Neural progenitor cell (in vitro differentiated cells): ENCODE measurements at places on chromosomes 3 and 15. TPM values are rescaled to one million over a fixed set of nuclear protein-coding genes. Genes with fewer than 3 reads are reported as not detected.

The FGF7 gene
- total RNA-seq, result not detected in 2 replicates

The KBTBD12 gene
- 0.15 TPM in 1 of 2 replicates, not detected in the other for total RNA-seq

The CCDC9B gene
- 0.25 TPM in 1 of 2 replicates, not detected in the other for total RNA-seq

The CHP1 gene
- total RNA-seq, result 133 and 144 TPM in 2 replicates

The PFN2 gene
- total RNA-seq, result 328 and 481 TPM in 2 replicates

The SCN11A gene
- 0.69 and 0.81 TPM in 2 replicates for total RNA-seq

The GP9 gene
- not detected in 2 replicates for total RNA-seq

The PRTG gene
- 508 and 574 TPM in 2 replicates for total RNA-seq

The EIF5A2 gene
- total RNA-seq, result 6.6 and 8.4 TPM in 2 replicates

The DOCK3 gene
- total RNA-seq, result 10.7 and 11.1 TPM in 2 replicates

DNA sequence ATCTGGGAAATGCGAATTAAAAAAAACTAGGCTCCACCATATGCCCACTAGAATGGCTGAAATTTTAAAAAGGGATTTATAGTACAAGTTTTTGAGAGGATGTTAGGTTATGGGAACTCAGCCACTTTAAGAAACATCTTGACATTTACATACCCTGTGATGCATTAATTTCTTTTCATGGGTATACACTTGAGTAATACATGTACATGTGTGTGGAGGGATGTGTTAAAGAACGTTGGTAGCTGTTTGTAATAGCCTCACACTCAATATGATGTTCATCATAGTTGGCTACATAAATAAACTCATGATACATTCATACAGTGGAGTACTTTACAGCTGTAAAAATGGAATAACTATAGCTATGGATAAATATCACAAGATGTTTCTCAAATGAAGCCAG lies 40.9 kb downstream of the MEF2A start:
- no peak for DNase-seq
- H3K27me3 ChIP-seq, result no peaks in the 10 kb centered on the region
- no peaks in the 10 kb centered on the region for H3K36me3 ChIP-seq
- H3K4me3 ChIP-seq, result no peak overlapping the region

DNA sequence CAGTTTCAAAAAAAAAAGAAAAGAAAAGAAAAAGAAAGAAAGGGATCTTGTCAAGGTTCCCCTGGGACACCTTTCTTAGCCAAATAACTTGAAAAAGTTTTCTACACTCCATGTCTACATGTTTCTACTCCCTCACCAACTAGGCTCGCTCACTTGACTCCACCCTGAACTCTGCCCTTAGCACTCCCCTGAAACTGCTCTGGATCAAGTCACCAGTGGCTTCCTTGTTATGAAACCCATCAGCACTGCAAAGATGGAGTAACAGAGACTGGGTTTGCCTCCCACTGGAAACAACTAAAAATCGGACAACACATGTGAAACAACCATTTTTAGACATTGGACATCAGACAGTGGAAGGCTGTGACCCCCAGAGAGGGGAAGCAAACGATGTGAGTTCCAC lies 36.8 kb downstream of the TMEM40 start:
- no peaks in the 10 kb centered on the region for H3K4me1 ChIP-seq
- no peak for DNase-seq
- H3K4me3 ChIP-seq, result no peak overlapping the region
- no peaks in the 10 kb centered on the region for H3K36me3 ChIP-seq
- H3K27me3 ChIP-seq, result no peaks in the 10 kb centered on the region

DNA sequence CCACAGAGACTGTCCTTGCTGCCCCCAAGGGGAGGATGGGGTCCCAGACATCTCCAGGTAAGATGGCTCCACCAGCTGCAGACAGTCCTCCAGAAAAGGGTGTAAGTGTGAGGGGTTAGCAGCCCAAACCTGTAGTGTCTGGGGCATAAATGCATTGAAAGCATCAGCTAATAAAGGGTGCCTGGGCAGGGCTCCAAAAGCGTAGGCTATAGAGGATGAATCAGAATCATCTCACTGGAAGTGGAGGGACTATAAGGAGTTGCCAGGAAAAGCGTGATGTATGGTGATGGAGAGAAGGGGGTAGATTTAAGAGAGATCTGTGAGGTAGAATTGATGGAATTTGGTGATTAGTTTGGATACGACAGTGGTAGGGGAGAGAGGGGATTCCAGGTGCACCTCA lies 79.9 kb upstream of the ONECUT1 start:
- H3K27ac ChIP-seq, result no peak overlapping the region
- H3K27me3 ChIP-seq, result no peaks in the 10 kb centered on the region
- DNase-seq, result no peak
- H3K4me3 ChIP-seq, result no peak overlapping the region

- no peak overlapping the region for H3K4me3 ChIP-seq
- H3K36me3 ChIP-seq, result no peaks in the 10 kb centered on the region
- H3K27me3 ChIP-seq, result no peaks in the 10 kb centered on the region
- no peak overlapping the region for H3K27ac ChIP-seq
- no peak for DNase-seq
These were observed 13.2 kb downstream of the USP3 start for GRCh38 chr15:63517628-63518027.

- H3K27ac ChIP-seq, result no peak overlapping the region
- H3K4me3 ChIP-seq, result no peak overlapping the region
- no peaks in the 10 kb centered on the region for H3K27me3 ChIP-seq
- no peak for DNase-seq
- H3K4me1 ChIP-seq, result no peaks in the 10 kb centered on the region
These were observed 66.4 kb downstream of the USP13 start for GRCh38 chr3:179719048-179719734.

- H3K27ac ChIP-seq, result no peak overlapping the region
- no peak for DNase-seq
- H3K36me3 ChIP-seq, result no peaks in the 10 kb centered on the region
- H3K4me1 ChIP-seq, result no peaks in the 10 kb centered on the region
- H3K4me3 ChIP-seq, result no peak overlapping the region
These were observed 503.5 kb downstream of the FGF12 start for GRCh38 chr3:192223815-192224214.

GRCh38 chr15:101027273-101027901 lies 108.2 kb downstream of the LRRK1 start:
- H3K4me3 ChIP-seq, result no peak overlapping the region
- DNase-seq, result no peak
- H3K27ac ChIP-seq, result no peak overlapping the region
- no peaks in the 10 kb centered on the region for H3K27me3 ChIP-seq

- DNase-seq, result no peak
- H3K4me1 ChIP-seq, result peaks cover 28% of the 10 kb centered on the region
- H3K27ac ChIP-seq, result no peak overlapping the region
- H3K36me3 ChIP-seq, result no peaks in the 10 kb centered on the region
- H3K4me3 ChIP-seq, result no peak overlapping the region
These were observed 312.0 kb upstream of the CCDC54 start for GRCh38 chr3:107065094-107065861.

- H3K27ac ChIP-seq, result no peak overlapping the region
- H3K27me3 ChIP-seq, result no peaks in the 10 kb centered on the region
- no peak overlapping the region for H3K4me3 ChIP-seq
- no peak for DNase-seq
- H3K36me3 ChIP-seq, result no peaks in the 10 kb centered on the region
These were observed 43.0 kb upstream of the MUC4 start for GRCh38 chr3:195854628-195855294.

- DNase-seq, result no peak
- no peak overlapping the region for H3K4me3 ChIP-seq
- peaks cover 27% of the 10 kb centered on the region for H3K4me1 ChIP-seq
- H3K27ac ChIP-seq, result no peak overlapping the region
- no peaks in the 10 kb centered on the region for H3K36me3 ChIP-seq
These were observed 141.1 kb downstream of the DOCK3 start for GRCh38 chr3:50815844-50816243.

DNA sequence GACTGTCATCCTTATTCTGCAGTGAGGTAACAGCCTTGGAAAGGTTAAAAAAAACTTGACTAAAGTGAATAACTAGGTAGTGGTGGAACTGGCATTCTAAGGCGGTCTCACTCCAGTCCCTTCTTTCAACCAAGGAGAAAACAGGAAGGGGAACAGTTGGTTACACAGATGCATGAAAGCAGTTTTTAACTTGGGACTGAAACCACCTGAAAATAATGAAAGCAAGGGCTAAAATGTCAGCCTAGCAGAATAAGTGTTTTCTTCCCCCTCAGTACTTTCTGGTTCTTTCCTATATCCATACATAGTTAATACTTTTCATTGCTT lies 748 bp upstream of the AVEN start:
- H3K27me3 ChIP-seq, result peaks cover 15% of the 10 kb centered on the region
- DNase-seq, result no peak
- peaks cover 9% of the 10 kb centered on the region for H3K4me1 ChIP-seq
- H3K4me3 ChIP-seq, result peak overlapping the region; percentile 83

DNA sequence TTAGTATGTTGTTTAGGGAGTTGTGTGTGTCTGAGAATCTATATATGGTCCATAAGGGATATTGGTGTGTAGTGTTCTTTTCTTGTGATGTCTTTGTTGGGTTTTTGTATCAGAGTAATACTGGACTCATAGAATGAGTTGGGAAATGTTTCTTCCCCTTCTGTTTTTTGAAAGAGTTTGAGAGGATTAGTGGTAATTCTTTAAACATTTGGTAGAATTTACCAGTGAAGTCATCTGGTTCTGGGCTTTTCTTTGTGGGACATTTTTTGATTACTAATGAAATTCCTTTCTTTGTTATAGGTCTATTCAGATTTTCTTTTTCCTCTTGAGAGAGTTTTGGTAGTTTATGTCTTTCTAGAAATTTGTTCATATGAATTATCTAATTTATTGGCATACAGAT lies 16.9 kb downstream of the ACKR2 start:
- H3K27ac ChIP-seq, result no peak overlapping the region
- H3K4me1 ChIP-seq, result peaks cover 7% of the 10 kb centered on the region
- H3K27me3 ChIP-seq, result no peaks in the 10 kb centered on the region
- H3K4me3 ChIP-seq, result no peak overlapping the region
- DNase-seq, result no peak
- H3K36me3 ChIP-seq, result no peaks in the 10 kb centered on the region

DNA sequence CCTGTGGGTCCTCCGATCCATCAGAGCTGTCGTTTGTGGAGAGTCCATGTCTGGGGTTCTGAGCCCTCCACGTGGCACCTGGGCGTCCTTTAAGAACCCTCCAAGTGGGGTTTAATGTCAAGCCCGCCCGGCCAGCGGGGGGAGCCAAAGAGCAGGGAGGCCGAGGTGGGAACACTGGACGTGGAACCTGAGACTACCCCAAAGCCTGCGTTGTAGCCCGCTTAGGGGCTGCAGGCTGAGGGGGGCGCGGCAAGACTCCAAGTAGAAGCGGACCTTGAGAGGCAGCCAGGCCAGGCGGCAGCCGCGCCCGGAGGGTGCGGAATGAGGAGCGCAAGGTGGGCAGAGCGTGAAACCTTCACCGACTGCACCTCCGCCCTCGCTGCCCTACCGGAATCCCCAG lies 126.2 kb upstream of the ATP10A start:
- H3K27me3 ChIP-seq, result no peaks in the 10 kb centered on the region
- DNase-seq, result no peak
- H3K36me3 ChIP-seq, result no peaks in the 10 kb centered on the region
- no peak overlapping the region for H3K4me3 ChIP-seq
- H3K27ac ChIP-seq, result no peak overlapping the region
- H3K4me1 ChIP-seq, result peaks cover 27% of the 10 kb centered on the region

DNA sequence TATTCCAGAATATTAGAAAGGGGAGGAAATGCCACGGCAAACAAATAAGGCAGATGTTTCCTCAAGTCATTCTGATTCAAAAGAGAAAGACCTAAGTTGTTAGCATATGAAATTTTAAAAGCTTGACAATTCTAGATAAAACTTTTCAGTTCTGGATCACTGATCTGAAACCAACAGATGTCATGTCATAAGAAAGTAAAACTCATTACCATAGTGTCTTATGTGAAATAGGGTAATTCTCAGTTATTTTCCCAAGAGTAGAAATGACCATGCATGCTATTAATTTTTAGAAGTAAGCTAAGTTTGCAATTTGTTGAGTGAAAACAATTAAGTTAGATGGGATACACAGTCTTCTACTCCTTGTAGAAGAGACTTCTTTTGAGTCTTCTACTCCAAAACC lies 630.3 kb downstream of the NAALADL2 start:
- DNase-seq, result no peak
- no peak overlapping the region for H3K27ac ChIP-seq
- no peaks in the 10 kb centered on the region for H3K36me3 ChIP-seq

GRCh38 chr3:167653760-167654159 lies at the start of gene WDR49:
WDR49 (minus strand) TSS chr3:167653942; CDS start chr3:167653425, 517 bp downstream.
- H3K4me3 ChIP-seq, result no peak within 1 kb of the TSS
- peak; percentile 44 for DNase-seq
- no peaks in the 10 kb centered on the region for H3K36me3 ChIP-seq
- H3K27me3 ChIP-seq, result no peaks in the 10 kb centered on the region
- H3K4me1 ChIP-seq, result peaks cover 27% of the 10 kb centered on the region
- no peak within 1 kb of the TSS for H3K27ac ChIP-seq

DNA sequence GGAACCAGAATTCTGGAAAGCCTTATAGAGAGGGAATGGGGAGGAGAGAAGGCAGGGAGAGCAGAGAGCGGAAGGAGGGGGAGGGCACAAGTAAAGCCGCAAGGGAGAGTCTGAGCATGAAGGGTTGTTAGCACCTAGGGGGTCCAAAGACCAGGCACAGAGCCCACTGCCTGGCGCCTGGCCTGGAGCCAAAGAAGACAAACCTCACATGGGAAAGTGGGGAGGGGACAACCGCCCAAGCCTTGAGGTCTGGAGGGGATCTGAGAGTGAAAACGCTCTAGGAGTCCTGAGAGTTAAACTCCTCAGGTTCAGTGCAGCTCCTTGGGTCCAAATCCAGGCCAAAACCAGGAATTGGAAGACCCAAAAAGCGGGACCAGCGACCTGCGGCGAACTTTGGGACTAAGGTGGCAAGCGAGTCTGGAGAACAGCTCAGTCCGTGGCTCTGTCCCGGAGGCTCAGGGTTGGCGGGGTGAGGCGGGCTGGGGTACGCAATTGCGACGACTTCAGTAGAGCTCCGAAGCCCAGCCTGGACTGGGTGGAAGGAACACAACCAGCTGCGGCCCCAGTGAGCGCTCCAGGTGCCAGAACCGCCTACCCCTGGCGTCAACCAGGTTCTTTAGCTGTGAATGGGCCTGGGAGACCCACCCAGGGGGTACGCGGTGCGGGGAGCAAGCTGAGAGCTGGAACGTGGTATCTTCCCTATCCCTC lies 807 bp upstream of the INAFM2 start:
- H3K27me3 ChIP-seq, result peaks cover 57% of the 10 kb centered on the region
- H3K4me3 ChIP-seq, result peak overlapping the region; percentile 44

DNA sequence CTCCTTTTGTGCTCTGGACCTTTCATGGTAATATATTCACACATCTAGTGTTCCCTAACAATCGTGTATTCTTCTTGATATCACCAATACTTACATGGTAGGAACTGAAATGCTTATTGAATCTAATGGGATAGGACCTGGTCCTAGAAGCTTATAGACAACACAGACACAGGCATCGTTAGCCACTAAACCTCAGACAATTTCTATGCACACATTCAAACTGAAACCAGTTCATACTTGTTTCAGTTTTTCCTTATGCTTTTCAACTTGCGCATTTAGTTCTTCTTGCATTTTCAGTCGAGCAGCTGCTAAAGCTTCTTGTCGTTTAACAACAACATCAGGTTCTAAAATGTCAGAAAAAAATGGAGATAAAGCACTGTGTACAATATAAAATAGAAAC lies 2.3 kb downstream of the SELENOS start:
- DNase-seq, result no peak
- H3K4me3 ChIP-seq, result no peak overlapping the region
- H3K36me3 ChIP-seq, result peaks cover 11% of the 10 kb centered on the region
- H3K4me1 ChIP-seq, result peaks cover 5% of the 10 kb centered on the region
- H3K27me3 ChIP-seq, result no peaks in the 10 kb centered on the region

GRCh38 chr3:190516416-190516815 lies 2.5 kb downstream of the IL1RAP start:
- no peaks in the 10 kb centered on the region for H3K36me3 ChIP-seq
- DNase-seq, result no peak
- H3K27me3 ChIP-seq, result peaks cover 53% of the 10 kb centered on the region

GRCh38 chr15:85312486-85312885 lies 67.9 kb upstream of the AKAP13 start:
- DNase-seq, result no peak
- no peak overlapping the region for H3K4me3 ChIP-seq
- no peaks in the 10 kb centered on the region for H3K36me3 ChIP-seq
- no peak overlapping the region for H3K27ac ChIP-seq
- peaks cover 18% of the 10 kb centered on the region for H3K4me1 ChIP-seq
